ENCODE measurements at places on chromosomes 12 and 14.

GRCh38 chr14:89617481-89618329, 200.7 kb upstream of the FOXN3 start:
- peak; percentile 48 for DNase-seq

GRCh38 chr14:26933431-26933830, 335.6 kb upstream of the NOVA1 start:
- DNase-seq = no peak

DNA sequence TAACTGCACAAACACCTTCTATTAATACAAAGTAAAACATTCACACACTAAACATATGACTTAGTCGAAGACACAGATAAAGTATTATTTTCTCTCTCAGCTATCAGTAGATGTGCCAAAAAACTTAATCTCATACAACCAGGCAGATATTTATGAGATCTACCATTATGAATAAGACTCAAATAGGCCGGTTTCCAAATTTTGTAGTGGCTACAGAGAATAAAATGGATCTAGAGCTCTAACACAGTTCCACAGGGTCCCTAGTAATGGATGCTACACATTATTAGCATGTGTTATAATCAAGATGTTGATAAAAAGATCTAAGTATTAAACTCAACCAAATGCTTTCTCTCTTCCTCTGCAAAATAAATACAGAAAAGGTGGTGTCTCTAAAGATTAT, 10.4 kb downstream of the SAV1 start:
- DNase-seq = no peak

DNA sequence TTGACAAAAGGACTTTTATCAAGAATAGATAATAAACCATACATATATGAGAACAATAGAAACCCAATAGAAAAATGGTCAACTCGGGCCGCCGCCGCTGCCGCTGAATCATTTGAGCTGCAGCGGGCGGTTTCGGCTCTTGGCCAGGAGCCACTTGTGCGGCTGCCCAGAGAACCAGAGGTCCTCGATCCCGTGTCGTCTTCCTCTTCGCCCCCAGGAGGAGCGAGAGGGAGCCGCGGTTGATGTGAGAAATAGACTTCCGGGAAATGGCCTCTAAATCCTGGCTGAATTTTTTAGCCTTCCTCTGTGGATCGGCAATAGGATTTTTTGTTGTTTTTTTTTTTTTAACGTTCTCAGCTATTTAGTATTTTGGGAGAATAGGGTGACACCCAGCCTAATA, 44.8 kb downstream of the CPSF6 start:
- DNase-seq = peak; percentile 28

- no peak for DNase-seq
These were observed 3.6 kb downstream of the TNFAIP2 start for GRCh38 chr14:103126873-103127304.

GRCh38 chr14:68792979-68793733, at the start of gene ZFP36L1:
Gene ZFP36L1, minus strand, starts transcription at chr14:68793067. Its CDS starts 129 bp downstream, at chr14:68792938.
- DNase-seq = peak; percentile 95

GRCh38 chr14:61589691-61590581, 105.4 kb upstream of the HIF1A start:
- DNase-seq = no peak

- no peak for DNase-seq
These were observed 253.2 kb downstream of the CACNA1C start for GRCh38 chr12:2306012-2306411.

DNA sequence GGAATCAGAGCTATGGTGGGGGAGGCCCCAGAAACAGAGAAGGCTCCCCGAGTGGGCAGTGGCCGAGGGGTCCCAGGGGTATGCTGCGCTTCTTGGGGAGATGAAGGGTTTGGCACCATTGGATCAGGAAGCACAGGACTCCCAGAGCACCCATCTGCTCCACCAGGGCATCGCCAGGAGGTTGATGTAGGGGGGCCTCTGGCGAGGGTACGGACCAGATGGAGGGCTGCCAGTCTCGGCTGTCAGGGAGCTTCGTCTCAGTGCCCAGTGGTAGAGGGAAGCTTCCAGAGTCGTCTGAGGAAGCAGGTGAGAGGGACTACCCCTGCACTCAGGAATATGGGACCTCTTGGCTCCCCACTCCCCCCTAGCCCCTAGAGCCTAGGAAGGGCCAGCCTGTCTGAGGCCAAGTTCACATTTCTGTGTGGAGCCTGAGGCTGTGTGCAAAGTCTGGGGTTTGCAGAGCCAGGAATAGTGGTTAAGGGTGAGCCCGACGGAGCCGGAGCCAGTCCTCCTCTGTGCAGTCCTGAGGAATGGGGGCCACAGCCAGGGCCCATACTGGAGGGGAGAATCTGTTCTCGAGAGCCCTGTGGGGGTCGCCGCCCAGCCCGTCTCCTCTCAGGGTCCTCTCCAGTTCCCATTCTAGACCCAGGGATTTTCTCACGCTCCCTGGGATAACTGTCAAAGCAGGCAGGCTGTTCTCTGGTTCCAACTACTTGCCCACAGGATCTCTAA, 10.2 kb downstream of the SLC48A1 start:
- no peak for DNase-seq

DNA sequence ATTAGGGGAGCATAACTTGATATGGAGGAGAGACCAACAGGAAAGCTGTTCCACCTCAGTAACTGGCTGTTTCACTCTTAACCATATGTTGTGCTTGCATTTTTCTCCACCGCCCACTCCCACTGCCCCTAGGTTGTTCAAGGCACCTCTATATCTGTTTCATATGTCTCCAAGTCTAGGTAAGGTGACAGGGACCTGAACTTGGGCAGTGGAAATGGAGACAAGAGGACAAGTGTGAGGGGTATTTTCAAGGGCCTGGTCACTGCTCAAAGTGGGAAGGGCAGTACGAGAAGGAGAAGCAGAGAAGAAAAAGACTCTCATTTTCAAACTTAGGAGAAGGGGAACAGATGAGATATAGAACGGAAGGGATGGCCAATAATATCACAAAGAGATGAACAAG, 3.1 kb downstream of the SLC38A1 start:
- DNase-seq = no peak

DNA sequence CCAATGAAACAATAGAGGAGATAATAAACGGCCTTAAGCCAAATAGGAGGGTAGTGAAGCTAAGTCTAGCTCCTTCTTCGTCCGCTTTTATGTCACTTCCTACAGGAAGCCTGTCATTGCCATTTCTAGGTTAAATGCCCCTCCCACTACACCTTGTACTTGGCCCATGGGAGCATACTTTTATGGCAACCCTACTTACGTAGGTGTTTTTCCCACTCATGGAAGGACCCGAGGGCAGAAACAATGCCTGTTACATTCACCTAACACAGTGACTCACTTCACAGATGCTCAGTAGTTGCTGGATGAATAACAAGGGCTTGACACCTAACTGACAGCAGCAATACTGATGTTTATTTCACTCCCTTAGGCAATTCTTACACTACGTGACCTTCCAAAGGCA, 44.5 kb downstream of the ALKBH1 start:
- no peak for DNase-seq

GRCh38 chr12:46998811-46999368, 80.5 kb upstream of the PCED1B start:
- DNase-seq = no peak

DNA sequence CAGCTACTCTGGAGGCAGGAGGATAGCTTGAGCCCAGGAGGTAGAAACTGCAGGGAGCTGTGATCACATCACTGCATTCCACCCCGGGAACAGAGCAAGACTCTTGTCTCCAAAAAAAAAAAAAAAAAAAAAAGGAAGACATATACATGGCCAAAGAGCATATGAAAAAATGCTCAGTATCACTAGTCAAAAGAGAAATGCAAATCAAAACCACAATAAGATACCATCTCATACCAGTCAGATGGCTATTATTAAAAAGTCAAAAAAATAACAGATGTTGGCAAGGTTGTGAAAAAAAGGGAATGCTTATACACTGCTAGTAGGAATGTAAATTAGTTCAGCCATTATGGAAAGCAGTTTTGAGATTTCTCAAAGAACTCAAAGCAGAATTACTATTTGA, 174.8 kb upstream of the ATF7IP start:
- no peak for DNase-seq

- no peak for DNase-seq
These were observed 40.6 kb downstream of the LTBP2 start for GRCh38 chr14:74571441-74571841.

GRCh38 chr12:10088955-10089900, 9.6 kb downstream of the CLEC1A start:
- no peak for DNase-seq

DNA sequence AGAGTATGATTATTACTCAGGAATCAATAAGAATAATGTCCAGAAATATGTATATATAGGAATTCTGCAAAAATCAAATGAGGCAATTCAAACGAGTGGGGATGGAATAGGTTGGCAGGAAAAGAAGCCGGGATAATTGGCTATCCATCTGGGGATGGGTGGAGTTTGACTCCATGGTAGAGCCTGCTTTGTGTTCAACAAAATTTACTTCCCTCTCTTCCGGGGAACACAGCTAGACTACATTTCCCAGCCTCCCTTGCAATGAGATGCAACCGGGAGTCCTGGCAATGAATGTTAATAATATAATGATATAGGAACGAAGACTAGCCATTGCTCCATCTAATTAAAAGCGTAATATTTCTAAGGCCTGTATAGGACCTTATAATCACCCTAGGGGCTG, 146.6 kb downstream of the EFCAB11 start:
- DNase-seq = no peak

DNA sequence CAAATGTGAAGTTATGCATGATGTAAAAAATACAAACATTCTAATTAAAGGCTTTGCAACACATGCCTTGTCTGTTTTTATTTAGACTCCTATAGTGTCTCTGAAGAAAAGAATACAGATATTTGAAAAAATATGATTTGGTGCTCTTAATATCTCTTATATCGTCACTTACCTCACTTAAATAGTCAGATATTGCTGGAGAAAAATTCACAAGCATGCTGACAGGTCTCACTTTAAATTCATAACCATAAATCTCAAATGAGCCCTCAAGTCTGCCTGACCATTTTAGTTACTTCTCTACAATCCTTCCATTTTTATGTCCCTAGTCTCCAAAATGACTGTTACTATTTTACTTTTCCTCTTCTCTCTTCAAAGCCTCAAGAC, 5.4 kb upstream of the YEATS4 start:
- DNase-seq = no peak

DNA sequence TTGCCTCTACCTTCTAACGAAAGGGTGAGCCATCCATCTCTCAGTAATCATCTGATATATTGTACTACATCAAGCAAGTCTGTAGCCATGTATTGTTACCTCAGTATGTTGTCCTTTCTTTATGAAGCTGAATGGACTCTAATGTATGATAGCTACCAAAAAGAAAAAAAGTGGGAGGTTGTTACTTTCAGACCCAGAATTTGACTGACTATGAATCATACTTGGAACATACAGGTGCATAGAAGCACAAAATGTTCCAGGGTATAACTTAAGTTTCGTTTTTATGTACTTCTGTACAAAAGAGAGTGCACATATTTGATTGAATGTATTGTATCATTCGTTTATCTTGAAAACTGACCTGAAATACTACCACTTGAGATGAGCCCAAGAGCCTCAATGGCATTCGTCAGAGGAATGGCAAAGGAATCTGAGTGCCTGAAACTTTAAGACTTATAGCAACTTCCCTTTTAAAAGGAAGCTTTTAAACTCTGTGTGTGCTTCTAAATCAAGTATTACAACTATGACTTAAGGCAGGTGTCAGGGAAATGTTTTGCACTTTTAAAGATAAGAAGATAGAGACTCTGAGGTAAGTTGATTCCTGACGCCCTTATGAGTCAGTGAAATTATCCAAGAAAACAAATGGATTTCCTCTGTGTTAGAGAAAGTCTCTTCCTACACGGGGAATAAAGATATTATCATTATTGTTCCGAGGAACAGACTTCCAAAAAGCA, 951.5 kb downstream of the GALC start:
- no peak for DNase-seq

DNA sequence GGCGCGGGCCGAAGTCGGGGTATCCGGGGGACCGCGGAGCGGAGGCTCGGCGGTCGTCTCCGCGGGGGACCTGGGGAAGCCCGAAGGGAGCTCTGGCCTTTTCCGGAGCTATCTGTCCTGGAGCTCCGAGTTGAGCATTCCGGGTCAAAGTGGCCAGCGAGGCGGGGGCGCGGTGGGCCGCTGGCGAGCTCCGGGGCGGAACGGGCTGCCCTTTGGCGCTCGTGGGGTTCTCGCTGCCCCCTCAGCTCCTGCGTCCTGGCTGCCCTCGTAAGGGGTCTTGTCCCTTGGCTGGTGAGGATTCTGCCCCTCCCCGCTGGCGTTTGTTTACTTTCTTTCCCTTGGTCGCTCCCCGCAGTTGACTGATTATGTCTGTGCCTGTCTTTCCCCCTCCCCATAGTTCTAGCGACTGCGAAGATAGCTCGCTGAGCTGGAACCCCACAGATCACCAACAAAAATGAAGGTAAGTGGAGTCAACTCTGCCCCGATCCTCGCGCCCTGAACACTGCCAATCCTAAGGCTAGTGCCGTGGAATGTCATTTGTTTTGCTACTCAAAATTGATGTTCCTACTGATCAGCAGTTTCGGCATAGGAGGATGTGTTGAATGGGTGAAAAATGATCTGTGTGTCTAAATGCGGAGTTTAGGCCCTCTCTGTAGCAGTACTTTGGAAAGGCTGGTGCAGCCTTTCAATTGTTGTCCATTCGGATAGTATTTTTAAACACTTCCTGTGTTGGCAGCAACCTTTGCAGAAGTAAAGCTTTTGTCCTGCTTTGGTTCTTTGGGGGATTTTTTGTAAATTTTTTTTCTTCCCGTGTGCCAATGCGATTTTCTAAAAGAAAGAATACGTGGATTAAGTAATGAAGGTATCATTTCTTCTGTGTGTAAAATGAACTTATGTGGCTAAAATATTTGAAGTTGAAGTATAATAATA, 1.3 kb downstream of the ARID4A start:
- peak; percentile 15 for DNase-seq

DNA sequence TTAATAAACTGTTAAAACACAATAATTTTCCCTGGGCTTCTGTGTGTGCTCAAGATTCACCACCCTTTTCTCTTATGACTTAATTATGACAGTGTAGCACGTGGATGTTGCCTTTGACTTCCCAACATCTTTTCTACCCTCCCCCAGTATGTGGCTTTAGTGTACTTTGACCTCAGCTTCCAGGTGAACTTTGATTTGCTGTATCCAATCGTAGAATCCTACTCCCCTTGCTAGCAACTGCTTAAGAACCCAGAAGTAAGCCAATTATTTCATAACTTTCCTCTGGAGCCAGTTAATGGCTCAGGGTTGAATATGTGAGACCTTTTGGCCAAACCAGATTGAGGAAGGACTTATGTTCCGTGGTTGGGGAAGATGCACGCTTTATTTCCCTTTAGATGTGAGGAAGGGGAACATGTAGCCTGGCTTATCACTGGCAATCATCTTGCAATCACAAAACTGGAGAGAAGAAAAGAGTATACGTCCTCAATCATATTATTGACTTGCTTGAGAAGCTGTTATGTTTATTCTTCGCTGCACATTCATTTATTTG, 259.6 kb upstream of the ATP2B1 start:
- DNase-seq = no peak

GRCh38 chr12:112325157-112325556, 57.1 kb downstream of the HECTD4 start:
- DNase-seq = no peak
